ENCODE measurements at places on chromosomes 2 and 18. TPM values are rescaled to one million over a fixed set of nuclear protein-coding genes. Genes with fewer than 3 reads are reported as not detected.

The MARCHF4 gene
- not detected for polyA plus RNA-seq

The GPR39 gene
- polyA plus RNA-seq = not detected

The ANO7 gene
- polyA plus RNA-seq = 0.13 TPM

- no peak for DNase-seq
Observed at GRCh38 chr2:113167962-113168340, 5.8 kb upstream of the PSD4 start.

DNA sequence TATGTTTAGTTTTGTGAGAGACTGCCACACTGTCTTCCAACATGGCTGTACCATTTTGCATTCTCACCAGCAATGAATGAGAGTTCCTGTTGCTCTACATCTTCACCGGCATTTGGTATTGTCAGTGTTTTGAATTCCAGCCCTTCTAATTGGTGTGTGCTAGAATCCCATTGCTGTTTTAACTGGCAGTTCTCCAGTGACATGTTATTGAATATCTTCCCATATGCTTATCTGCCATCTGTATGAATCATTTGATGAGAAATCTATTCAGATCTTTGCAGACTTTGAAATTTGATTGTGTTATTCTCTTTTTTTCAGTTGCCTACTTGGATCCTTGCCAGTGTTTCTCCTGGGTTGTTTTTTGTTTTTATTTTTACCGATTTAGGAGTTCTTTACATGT is 99.0 kb downstream of the SNTG2 start:
- no peak for DNase-seq

DNA sequence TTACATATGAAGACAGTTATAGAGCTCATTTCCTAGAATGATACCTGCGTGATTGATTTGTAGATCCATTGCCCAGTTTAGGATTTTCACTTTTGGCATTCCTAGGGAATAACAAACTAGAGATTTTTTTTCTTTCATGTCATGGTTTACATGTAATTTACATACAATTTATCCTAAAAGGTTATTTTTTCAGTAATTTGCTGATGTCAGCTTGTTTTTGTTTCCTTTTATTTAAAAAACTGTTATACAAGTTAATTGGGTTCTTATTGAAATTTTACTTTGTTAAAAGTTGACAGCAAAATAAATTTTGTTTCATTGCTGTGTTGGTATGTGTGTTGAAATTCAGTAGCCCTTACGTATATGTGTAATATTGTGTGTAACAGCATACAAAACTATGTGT is 23.4 kb downstream of the MTX2 start:
- no peak for DNase-seq

- no peak for DNase-seq
Observed at GRCh38 chr2:218870984-218871344, 9.7 kb upstream of the WNT10A start.

DNA sequence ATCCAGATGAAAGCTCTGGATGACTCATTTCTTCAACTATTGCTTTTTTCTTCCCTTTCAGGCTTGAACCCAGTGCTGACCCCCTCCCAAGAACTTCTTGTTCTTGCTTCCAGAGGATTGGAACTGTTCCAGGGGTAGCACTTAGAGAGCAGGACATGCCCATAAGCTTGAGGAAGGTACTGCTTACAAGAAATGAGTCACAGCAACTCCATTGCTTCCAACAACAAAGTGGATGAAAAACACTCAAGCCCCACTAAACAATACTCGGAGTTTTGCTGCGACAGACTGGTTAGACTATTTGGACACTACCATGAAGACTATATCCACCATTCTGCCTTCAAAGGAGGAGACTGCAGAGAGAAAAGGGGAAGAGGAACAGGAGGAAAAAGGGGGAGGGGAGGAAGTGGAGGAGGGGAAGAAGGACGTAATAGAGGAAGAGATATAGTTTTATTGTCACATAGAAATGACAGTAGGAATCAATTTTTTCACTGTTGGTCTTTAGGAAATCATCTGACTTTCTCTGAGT is 1.6 kb upstream of the EPC2 start:
- DNase-seq = no peak

- peak; percentile 43 for DNase-seq
Observed at GRCh38 chr2:197145471-197146056, 165.0 kb downstream of the ANKRD44 start.
